ENCODE measurements at places on chromosomes 5 and 9.
A peak's percentile ranks its signal among the peaks of the same experiment; 100 is the strongest.

DNA sequence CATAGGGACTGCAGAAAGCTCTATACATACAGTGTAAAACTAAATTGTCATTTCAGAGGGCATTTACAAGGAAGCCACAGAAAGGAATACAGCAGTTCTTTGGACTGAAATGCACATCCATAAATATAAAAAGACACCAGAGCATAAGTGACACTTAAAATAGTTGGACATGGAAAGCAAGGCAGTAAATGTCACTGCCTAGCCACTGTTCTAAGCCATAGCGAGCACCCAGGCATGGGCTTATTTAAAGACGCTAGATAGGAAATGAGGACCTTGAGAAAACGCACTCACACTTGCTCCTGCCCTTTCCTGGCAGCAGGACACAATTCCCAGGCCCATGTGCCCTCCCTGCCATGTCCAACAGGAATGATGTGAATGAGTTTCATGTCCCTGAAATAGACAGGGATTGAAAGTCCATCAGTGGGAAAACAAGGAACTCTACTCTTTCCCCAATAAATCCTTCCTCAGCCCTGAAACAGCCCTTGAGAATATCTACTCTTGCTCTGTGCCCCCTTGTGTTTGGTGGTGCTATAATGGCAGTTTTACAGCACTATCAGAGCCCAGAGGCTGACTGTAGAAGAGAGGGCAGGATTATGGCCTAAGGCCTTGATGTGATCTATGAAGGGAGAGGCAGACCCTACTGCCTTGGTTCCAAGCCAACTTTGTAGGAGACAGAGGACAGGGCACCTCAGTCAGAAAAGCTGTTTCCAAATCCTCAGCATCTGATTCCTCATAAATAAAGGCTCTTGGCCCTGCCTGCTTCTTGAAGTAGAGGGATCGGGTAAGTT is 182.9 kb downstream of the SAXO1 start:
- ATAC-seq, result no peak

- no peak for ATAC-seq
Observed at GRCh38 chr9:129490583-129491486, 130.1 kb downstream of the C9orf50 start.

GRCh38 chr5:57917004-57917403 is 434.4 kb upstream of the ACTBL2 start:
- peak; percentile 43 for ATAC-seq

GRCh38 chr9:10041726-10042229 is 571.0 kb downstream of the PTPRD start:
- ATAC-seq, result peak; percentile 31

DNA sequence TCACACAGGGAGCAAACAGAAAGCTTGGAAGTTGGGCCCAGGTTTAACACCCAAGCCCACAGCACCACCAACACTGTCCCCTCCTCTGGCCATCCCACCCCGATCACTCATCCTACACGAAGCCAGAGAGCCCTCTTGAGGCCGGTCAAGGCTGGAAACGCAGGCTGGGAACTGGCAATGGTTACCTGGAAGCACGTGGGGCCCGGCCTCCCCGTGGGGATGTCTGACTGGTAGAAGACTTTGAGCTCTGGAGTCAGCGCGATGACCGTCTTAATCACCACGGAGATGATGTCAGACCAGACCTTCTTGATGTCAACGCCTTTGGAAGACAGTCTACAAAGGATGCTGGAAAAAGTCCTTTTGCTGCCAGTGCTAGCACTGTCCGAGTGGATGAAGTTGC is 104.1 kb downstream of the TTLL11 start:
- no peak for ATAC-seq

Data from motor neuron (in vitro differentiated cells).